Activated CD8-positive, alpha-beta memory T cell treated with anti-CD3 and anti-CD28 coated beads, Interleukin-2, amount 50 U/mL, for 4 hours (primary cell): ENCODE measurements at places on chromosomes 5 and 9.

GRCh38 chr5:147836439-147836838 is 5.0 kb upstream of the SPINK1 start:
- DNase-seq, result no peak

DNA sequence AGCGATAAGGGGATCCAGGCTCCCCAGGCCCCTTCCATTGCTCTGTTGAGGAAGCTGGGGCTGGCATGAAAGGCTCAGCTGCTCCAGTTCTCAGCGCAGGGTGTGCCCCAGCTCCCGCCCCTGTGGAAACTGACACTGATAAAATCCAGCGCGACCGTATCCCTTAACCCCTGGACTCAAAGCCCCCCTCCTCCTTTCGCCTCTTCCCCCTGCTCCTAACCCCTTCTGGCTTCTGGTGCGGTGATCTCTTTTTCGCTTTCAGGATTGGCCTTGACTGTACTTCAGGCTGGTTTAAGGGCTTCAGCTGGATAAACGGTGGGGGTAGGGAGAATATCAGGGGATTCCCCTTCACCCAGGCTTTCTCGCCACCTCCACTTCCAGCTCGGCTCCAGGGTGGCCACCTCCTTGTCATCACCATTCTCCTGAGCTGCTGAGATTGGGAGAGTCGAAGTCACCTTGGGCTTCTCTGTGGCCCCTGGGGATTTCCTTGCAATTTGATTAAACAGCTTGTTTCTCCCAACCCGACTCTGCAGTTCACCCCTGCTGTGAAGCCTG is 843 bp downstream of the BSPRY start:
- DNase-seq, result no peak

GRCh38 chr5:111706345-111706744 is 50.6 kb downstream of the NREP start:
- DNase-seq, result no peak

DNA sequence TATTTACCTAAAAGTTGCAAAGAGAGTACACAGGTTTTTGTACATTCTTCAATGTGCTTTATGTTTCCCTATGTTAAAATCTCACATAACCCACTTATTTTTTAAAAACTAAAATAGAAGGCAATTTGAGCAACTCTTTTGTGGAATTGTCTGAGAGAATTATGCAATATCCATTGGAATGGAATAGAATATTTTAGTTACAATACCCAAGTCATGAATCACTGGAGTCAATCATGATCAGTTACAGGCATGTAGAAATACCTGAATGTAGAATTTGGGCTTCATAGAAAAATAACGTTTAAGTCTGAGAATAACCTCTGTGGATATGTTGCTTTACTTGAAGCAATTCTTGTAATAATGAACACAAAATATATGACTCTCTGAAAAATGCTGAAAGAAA is 143.3 kb downstream of the FGF10 start:
- DNase-seq, result no peak

DNA sequence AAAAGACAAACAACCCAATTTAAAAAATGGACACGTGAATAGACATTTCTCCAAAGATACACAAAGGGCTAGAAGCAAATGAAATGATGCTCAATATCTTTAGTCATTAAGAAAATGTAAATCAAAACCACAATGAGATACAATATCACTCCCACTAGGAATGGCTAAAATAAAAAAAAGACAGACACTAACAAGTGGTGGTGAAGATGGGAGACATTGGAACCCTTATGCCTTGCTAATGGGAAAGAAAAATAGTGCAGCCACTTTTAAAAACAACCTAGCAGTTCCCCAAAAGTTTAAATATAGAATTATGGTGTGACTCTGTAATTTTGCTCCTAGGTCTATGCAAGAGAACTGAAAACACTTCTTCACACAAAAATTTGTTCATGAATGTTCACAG is 40.7 kb downstream of the SH3TC2 start:
- DNase-seq, result no peak

- no peak for DNase-seq
Measured at GRCh38 chr5:162995568-162995967, 441.8 kb upstream of the CCNG1 start.

DNA sequence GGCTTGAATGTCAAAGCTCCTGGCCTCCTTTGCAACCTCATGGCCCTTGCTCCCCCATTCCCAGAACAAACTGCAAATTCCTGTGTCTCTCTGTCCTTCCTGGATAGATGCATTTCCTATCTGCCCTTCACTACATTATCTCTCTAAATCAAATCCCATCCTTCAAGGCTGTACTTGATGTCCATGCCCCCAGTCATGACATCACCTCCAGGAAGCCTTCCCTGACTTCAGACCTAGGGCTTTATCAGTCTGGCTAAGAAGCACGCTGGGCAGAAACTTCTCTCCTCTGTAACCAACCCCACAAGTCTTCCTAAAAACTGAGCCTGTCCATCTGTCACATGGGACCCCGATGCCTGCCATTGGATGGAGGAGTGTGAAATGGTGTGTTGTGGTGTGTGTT is 25.7 kb upstream of the TNIP1 start:
- DNase-seq, result no peak

- DNase-seq, result no peak
Measured at GRCh38 chr9:133252301-133253020, 22.5 kb downstream of the ABO start.

DNA sequence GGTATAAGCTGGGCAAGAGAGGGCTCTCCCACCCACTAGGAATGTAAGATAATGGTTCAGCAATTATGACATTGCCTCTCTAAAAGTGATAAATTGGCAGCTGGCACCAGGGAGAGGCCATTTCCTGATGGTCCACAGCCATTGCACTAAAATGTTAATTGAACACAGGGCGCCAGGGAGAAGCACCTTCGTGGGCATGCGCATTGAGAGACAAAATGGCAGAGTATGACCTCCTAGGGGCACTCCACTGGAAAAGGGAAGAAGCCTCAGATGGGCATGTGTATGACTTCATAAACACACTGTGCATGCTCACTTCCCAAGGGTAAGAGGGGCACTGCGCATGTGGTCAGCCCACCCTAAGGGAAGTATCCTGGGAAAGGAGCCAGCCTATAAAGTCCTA is 419.2 kb downstream of the AGTPBP1 start:
- DNase-seq, result no peak

- DNase-seq, result no peak
Measured at GRCh38 chr5:157550663-157551062, 24.9 kb downstream of the ADAM19 start.

DNA sequence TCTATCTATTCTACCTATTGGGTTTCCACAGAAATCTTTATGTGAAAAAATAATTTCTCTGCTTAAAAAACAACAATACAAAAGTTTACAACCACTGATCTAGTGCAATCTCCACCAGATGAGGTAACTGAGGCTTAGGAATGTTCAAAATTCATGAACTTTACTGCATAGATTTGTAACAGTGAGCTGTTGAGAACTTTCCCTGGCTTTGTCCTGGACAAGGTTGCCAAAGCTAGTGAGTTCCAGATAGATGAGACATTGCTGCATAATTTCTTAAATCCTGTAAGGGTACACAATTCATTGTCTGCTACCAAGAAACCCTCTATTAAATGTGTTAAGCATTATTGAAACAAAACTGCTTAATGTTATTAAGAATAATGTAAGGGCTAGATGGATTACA is 102.7 kb downstream of the OSMR start:
- DNase-seq, result no peak

GRCh38 chr5:155799308-155799707 is 527.7 kb upstream of the SGCD start:
- no peak for DNase-seq

DNA sequence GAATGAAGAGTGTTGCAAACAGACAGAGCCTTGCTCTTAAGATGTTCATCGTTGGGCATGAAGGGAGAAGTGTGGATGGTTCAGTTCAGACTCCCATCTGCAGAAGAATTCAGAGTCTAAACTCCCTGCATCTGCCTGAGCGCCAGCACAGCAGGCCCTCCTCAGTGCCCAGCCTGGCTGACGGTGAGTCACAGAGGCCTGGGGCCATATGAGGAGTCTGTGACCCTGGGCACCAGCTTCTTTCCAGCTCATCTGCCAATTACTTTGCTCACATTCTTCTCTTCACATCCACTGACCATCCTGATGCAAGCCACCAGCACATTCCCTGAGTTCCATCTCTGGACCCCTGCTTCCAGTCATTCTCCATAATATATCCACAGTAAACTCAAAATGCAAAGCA is 401.1 kb upstream of the TRPC7 start:
- DNase-seq, result no peak

DNA sequence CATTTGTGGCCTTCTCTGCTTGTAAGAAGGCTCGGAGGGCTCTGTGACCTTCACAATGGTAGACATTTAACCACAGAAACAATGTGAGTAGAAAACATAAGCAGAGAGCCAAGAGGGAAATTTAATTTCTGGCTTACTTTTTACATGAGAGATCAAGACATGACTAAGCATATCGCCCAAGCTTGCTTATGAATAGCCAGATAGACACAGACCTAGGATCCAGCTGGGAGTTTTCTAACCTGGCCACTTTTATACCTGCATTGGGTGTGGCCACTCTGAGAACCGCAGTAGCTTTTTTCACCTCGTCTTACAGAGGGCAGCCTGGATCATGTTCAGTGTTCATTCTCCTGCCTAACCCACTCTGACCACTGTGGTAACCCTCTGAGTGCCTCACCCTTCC is 244.9 kb upstream of the KCNN2 start:
- no peak for DNase-seq

DNA sequence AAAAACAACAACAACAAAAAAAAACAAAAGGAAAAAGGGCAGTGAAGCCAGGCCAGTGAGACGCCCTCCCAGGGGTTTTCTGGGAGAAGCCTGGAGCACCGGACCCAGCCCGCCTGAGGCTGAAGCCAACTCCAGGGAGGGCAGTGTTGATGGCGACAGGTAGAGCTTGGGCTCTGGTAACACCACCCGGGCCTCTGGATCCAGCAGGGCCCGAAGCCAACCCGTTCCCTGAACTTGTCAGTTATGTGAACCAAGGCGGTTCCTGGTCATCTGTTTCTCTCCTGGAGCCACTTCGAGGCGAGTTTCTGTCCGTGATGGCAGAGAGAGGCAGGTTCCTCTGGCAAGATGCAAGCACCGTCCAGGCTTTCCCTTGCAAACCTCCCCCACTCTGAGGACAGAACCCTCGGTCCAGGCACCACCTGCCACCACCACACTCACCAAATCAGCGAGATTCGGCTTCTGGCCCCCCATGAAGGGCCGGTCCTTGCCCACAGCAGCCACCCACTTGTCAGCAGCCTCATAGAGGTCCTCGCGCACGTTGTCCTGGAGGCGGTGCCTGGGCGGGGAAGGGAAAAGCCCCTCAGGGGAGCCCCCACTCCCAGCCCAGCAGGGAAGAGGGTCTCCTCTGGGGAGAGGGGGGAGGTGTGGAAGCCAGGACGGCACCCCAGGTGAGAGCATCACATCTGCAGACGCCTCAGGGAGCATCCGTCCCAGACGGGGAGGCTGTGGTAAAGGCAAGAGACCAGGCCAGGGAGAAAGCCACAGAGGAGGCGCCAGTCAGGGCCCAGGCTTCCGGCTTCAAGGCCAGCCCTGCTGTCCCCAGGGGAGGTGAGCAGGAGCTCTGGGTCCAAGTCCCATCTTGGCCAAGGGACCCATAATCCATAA is 5.4 kb downstream of the PTGES2 start:
- DNase-seq, result no peak

DNA sequence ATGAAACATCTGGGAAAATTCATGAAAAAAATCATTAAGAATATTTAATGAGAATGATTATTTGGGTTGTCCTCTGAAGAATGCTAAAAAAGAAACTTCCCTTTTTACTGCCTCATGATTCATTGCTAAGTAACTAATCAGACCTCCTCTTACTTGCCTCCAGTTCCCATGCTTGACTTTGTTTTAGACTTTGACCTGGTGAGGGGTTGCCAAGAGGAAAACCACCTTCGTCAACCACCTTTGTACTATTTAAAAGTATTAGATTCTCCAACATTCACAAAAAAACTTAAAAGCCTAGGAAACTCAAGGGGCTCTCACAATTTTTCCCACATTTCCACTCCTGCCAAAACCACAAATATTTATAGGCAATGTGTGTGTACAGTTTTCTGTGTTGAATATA is 115.2 kb upstream of the ST8SIA4 start:
- no peak for DNase-seq

DNA sequence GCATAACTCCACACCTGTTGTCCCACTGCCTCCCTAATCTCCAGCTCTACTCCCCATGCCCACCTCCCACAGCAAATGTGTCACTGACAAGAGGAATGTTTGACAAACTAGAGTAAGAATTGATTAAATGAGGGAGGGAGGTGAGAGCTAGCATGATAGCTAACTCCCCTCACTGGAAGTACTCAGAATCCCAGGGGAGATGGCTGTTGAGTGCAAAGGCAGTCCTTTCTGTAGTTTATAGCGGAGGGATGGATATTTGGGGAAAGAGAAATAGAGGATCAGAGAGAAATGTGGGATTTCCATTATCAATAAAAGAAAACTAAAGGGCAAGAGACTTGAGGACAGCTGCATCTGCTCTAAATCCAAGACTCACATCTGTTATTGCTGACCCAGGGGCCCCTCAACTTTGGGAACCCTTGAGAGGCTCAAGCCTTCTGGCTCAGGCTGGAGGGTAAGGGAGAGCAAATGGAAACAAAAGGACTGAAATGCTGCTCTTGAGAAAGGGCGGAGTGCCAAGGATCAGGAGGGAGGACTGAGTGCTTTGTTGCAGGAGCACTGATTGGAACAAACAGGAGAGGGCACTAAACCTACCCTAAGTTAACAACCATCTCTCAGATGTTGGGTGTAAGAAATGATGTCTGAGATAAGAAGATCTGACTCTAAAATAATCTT is 372.1 kb downstream of the NTRK2 start:
- no peak for DNase-seq

- DNase-seq, result no peak
Measured at GRCh38 chr9:76116913-76117312, 226.4 kb downstream of the PCSK5 start.

GRCh38 chr5:146426853-146427618 is 20.1 kb upstream of the TCERG1 start:
- no peak for DNase-seq

GRCh38 chr5:93070938-93071337 is 510.1 kb downstream of the NR2F1-AS1 start:
- no peak for DNase-seq

DNA sequence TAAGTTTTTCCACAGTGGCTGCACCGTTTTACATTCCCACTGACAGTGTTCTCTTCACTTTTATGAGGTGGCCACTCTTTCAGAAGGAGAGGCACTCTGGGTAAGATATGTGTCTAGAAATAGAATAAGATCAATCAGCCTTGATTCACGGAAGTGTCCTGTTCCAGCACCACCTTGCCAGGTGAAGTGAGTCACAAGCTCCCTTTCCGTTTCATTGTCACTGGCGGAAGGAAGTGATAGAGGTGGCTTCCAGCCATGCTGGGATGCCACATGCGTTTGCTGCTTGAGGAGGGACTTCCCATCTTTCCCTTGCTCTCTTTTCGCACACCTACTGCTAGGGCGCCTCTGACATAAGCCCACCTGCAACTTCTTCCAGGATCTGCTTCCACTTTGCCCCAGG is 217.1 kb downstream of the PIK3R1 start:
- no peak for DNase-seq

DNA sequence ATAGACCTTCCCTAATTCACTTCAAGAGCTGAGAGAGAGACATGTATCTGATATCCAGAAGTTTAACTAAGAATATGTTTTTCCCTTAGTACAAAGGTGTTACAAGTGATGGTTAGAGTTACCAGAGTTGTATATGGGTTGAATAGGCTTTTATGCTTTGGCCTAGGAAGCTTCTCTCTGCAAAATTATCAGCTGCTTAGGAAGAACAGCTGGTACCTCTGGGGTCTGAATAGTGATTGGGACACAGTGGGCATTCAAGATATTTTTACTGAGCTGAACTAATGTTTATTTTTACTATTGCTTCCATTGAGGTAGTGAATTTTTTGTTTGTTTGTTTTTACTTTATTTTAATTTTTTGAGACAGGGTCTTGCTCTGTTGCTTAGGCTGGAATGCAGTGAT is 67.6 kb upstream of the BASP1 start:
- DNase-seq, result no peak

- no peak for DNase-seq
Measured at GRCh38 chr5:72531496-72532190, 24.4 kb upstream of the ZNF366 start.
